ENCODE measurements at places on chromosomes 3 and 15. TPM values are rescaled to one million over a fixed set of nuclear protein-coding genes. Genes with fewer than 3 reads are reported as not detected.

DNA sequence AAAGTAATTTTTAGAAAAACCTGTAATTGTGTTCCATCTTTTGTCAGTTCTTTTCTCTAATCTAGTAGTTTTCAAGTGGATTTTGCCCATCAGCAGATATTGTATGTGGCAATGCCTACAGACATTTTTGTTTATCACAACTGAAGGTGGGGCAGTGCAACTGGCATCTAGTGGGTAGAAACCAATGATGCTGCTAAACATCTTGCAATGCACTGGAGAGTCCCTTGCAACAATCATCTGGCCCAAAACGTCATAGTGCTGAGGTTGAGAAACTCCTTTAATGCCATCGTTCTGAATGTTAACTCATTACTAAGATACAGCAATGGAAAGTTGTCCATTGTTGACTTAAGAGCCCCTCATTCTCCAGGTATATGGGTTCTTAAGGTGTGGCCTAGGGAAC lies 80.1 kb downstream of the BTD start:
- no peak for DNase-seq
- H3K27ac ChIP-seq, result no peak overlapping the region
- H3K4me3 ChIP-seq, result no peak overlapping the region

DNA sequence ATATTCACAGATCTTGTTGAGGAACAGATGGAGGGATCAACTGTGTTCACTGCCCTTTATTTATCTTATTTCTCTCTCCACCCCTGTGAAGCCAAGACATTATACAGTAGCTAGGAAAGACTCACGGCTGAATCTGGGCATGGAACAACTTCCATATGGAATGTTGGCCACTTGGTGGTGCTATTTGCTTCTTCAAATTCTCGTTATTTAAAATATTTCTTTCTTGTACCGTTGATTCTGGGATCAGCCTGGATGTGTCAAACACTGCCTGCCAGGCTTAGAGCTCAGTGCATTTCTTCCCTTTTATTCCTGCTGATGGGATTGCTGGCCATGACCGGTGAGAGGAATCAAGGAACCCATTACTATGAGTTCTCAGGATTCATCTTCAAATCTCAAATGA lies 17.5 kb upstream of the GASK1A start:
- peaks cover 4% of the 10 kb centered on the region for H3K27me3 ChIP-seq
- H3K4me3 ChIP-seq, result no peak overlapping the region
- H3K36me3 ChIP-seq, result no peaks in the 10 kb centered on the region
- no peaks in the 10 kb centered on the region for H3K4me1 ChIP-seq
- peak; percentile 53 for DNase-seq

DNA sequence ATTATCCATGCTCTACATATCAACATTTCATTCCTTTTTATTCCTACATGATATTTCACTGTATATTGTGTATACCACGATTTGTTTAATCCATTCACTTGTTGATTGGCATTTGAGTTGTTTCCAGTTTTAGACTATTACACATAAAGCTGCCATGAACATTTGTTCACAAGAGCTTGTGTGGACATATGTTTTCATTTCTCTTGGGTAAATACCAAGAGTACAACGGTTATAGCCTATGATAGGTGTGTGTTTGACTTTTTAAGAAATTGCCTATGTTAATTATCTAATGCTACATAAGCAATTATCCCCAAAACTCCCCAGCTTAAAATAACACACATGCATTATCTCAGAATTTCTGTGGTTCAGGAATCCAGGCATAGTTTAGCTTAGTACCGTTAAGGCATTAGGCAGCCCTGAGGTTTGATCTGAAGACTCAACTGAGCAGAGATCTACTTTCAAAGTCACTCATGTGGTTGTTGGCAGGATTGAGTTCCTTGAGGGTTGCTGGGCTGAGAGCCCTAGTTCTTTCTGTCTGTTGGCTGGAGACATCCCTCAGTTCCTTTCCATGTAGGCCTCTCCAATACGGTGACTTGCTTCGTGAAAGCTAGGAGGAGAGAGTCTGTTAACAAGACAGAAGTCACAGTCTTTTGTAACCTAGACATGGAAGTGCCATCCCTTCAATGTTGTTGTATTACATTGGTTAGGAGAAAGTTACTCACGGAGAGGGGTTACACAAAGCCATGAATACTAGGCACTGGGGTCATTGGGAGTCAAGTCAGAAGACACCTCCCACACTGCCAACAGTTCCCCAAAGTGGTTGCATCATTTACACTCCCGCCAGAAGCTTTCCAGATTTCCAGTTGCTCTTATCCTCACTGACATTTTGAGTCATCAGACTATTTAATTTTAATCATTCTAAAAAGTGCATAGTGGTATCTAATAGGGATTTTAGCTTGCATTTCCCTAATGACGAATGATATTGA lies 21.0 kb upstream of the PCSK6 start:
- no peak for DNase-seq
- H3K36me3 ChIP-seq, result no peaks in the 10 kb centered on the region
- peaks cover 5% of the 10 kb centered on the region for H3K27me3 ChIP-seq
- H3K27ac ChIP-seq, result no peak overlapping the region
- H3K4me3 ChIP-seq, result no peak overlapping the region

GRCh38 chr3:122948408-122948807 lies 79.2 kb downstream of the SEMA5B start:
- H3K4me1 ChIP-seq, result no peaks in the 10 kb centered on the region
- H3K4me3 ChIP-seq, result no peak overlapping the region
- DNase-seq, result no peak

The SMARCC1 gene
- total RNA-seq, result 65.8 TPM

The SLC6A11 gene
- not detected for total RNA-seq

Data from HFFc6 (cell line).